Activated CD4-positive, alpha-beta T cell treated with anti-CD3 and anti-CD28 coated beads, Interleukin-2, amount 50 U/mL, for 24 hours (primary cell): ENCODE measurements at places on chromosomes 2 and 18.

DNA sequence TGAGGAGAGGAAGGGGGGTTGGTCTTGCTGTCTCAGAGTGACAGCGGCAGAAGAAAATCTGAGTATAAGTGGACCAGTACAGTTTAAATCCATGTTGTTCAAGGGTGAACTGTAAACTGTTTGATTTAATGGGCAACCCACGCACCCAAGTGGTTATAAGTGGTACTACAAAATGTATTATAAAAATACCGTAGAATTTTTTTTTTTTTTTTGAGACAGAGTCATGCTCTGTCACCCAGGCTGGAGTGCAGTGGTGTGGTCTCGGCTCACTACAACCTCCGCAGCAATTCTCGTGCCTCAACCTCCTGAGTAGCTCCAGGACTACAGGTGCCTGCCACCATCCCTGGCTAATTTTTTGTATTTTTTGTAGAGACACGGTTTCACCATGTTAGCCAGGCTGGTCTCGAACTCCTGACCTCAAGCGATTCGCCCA is 2.1 kb upstream of the CHCHD5 start:
- DNase-seq, result no peak

DNA sequence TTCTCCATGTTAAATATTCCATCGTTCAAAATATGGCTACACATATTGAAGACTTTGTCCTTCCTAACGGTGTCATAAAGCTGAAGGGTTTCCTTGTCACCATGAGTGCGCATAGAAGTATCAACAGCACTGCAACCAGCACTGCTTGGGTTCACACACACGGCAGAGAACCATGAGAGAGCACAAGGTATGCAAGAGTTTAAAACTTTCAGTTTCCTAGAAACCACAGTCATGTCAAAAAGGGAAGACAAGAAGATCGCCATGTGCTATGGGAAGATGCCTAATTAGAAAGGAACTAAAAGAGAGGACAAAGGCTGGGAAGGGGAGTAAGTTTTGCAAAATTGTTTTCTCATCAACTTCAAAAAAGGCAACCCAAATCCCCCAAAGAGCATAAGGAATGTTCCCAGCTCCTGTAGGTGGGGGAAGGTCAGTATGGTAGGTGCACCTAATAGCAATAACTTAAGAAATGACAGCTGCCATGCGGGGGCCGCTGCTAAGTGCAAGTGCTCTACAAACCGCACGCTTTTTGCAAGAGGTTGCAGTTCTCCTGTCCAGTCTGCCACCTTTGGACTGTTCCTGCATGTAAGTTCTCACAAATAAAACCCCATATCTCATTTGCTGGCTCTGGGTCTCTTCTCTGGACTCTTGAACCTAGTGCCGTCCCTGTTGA is 136.8 kb downstream of the TMEM163 start:
- no peak for DNase-seq

- DNase-seq, result no peak
Measured at GRCh38 chr2:621303-622099, 55.7 kb downstream of the TMEM18 start.

DNA sequence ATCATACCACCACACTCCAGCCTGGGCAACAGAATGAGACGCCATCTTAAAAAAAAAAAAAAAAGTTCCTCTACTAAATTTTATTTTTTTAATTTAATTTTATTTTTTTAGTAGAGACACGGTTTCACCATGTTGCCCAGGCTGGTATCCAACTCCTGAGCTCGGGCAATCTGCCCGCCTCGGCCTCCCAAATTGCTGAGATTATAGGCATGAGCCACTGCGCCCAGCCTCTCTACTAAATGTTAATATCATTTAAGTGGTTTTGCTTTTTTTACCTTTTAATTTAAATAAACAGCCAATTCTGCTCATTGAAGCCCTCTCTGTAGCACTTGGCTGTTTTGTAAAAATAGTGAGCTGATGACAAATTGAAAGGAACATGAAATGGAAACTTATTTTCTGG is 9.2 kb downstream of the RAB17 start:
- no peak for DNase-seq

GRCh38 chr2:201579536-201579935 is 63.8 kb downstream of the TMEM237 start:
- DNase-seq, result no peak

DNA sequence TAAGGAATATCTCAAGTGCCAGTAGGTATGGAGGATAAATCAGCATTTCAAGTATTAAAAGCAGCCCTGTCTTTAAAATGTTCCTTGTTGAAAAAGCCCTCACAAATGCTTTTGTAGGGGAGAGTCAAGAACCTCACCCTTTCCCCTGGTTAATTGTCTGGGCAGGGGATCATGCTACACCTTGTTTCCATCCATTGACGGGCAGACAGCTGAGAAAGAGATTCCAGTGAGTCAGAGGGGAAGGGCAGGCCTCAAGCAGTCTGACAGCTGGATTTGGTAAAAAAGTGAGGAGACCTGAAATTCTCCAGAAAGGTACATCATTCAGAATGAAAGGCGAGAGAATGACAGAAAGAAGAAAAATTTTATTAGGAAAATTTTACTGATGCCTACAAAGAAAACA is 203.2 kb upstream of the CYP26B1 start:
- DNase-seq, result no peak

DNA sequence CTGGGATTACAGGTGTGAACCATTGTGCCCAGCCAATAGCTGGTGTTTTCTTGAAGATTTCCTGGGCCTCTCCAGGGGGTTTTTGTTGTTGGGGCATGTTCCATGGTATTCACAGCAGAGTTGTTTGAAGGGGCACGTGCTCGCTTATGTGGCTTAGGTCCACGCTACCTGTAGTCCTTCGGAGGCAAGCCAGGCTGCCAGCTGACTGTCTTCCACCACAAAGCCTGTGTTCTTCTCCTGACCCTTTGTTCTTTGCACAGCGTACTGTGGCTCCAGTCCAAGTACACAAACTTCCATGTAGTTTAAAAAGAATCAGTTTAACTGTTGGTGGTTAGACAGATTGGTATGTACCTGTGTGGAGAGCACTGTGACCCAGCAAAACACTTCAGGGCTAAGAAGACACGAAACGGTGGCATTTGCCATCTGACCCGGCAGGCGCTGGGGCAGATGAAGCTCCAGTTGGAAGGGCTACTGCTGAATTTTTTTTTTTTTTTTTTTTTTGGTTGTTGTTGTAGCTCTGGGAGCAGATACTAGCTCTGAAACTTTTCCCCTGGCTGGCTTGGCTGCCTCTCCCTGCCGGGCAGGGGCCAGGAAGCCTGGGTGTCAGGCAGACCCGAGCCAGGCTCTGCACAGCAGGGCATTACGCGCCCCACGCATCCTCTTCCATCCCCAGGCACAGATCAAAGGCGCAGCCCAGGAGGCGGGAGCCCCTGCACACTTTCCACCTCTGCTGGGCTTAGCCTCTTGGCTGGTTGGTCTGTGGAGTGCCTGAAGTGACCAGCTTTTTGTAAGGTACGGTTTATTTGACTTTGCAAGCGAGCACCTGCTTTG is 5.7 kb downstream of the GREB1 start:
- no peak for DNase-seq

DNA sequence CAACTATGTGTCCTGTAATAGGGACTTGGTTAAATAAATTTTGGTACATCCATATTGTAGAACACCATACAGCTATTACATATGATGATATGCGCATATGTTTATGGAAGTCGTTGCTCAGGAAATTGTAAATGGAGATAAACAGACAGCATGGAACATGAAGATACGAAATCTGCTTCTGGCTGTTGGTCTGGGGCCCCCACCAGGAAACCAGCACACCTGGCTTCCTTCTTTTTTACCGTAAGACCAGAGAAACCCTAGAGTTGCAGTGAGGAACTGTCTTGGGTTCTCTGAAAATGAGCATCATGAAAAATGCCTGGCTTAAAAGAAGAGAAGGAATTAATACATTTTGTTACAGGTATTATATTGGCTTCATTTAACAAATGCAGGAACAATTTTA is 40.8 kb downstream of the SPTBN1 start:
- DNase-seq, result no peak

DNA sequence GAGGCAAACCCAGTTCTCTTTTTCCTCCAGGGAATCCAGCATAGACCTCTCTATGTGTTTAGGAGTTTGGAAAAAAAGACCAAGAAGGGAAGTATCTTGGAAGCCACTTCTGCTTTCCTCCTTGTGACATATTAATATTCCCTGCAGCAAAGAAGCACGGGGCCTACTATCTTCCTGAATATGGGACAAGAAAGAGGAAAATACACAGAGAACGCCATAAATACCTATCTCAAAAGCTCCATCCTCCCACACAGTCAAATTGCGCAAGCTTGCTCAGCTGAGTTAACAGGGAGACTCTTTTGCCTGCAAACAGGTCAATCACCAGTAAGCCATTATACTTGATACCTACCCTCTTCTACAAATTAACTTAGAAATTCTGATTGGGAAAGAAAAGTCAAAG is 16.7 kb upstream of the RAPH1 start:
- DNase-seq, result no peak

- DNase-seq, result no peak
Measured at GRCh38 chr2:9668687-9669345, 38.0 kb upstream of the YWHAQ start.

DNA sequence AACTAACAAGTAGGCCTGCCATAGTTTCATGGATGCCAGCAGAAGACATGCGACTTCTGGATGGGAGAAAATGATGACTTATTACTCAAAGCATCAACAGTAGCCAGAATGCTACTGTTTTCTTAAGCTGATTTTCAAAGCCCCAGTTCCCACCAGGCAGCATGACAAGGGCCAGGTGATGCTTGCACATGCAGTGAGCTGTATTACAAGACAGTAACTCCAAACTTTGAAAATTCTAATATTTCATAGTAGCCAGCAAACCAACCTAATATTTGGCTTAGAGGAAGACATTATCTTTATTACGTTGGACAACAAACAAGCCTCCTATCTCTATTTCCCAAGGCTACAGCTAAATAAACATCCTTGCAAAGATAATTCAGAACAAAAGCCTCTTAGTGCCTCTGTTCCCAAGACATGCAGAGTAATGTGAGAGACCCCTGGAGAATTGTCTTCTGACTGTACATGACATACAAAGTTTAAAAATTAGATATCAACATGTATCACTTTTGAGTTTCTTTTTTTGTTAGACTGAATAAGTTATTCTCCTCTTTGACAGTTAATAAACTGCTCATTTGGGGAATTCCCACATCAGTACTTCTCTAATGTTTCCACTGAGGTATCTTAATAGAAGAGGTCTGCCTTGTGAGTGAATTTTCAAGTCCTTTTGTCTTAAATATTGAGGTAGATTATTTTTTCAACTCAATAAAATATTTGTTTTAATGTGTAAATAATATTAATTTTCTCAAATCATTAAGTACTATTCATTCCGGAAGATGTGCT is 367.6 kb upstream of the CWC22 start:
- no peak for DNase-seq

DNA sequence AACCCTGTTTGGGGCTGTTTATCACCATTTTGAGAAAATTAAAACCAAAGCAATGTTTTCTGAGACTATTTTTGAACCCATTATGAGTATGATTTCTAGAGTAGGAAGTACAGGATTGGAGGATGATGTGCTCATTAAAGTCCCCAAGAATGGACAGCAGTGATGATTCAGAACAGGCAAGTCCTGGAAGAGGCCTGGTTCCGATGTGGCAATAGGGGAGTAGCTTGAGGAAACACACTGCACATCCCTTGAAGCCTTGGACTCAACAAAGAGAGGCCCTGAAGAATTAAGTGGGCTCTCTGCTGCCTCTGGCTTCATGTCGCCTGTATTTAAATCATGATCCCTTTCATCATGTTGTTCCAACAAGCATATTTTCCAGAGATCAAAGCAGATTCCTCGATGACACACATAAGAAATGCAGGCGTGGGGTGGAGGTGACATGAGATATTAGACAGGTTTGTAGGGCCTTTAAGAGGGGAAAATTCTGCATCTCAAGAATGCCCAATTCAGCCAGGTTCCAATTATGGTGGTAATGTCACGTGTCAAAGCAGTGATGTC is 242.2 kb downstream of the FHOD3 start:
- DNase-seq, result no peak

DNA sequence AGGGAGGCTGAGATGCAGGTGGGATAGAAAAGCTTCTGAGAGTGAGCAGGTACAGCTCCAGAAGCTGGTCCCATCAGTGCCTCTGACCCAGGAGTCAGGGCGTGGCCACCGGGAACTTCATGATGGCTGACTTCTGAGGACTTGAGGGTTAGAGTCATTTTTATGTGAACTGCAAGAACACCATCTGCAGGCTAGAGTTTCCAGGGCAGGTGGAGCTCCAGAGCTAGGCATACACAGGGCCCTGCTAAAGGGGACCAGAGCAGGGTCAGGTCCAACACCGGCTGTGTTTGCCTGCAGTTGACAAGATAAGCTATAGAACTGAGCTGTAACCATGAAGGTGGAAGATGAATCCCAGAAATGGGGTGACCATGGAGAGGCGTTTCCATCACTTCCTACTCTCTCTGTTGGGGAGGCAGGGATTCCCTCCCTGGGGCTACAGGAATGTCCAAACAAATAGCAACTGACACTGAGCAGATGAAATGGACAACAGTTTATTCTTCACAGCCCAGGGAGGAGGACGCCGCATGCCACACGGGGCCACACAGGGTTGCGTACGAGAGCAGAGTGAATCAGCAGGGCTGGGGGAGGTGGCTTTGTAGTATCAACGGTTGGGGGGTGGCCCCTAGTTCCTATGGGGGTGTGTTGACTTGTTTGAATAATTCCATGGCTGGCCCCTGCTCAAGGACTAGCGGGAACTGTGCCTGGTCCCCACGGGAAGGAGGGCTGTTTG is 77.6 kb upstream of the ZNF516 start:
- no peak for DNase-seq

DNA sequence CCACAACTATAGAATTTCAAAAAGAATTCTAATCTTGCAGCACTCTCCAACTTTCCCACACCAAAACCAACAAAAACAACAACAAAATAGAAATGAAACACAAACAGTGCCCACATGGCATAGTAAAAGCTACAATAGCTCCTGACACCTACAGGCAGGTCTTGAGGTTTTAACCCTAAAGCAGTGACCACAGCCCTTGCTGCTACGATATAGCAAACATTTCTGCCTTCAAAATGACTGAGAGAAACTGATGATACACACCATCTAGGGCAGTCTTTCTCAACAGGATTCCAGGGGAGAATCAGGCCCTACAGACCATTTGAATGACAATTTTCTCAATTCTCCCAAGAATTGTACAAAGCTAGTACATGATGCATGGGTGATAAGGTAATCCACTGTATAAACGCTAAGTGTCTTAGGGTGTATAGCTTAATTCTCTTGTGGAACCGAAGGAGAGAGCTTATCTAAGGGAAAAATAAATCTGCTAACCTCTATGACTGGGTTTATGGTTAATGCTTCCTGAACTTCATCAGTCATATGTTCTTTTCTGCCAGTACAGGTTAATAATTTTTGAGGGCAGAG is 46.5 kb downstream of the TRAK2 start:
- no peak for DNase-seq
